Activated CD8-positive, alpha-beta memory T cell treated with anti-CD3 and anti-CD28 coated beads for 48 hours (primary cell): ENCODE measurements at places on chromosomes 16 and 17.

DNA sequence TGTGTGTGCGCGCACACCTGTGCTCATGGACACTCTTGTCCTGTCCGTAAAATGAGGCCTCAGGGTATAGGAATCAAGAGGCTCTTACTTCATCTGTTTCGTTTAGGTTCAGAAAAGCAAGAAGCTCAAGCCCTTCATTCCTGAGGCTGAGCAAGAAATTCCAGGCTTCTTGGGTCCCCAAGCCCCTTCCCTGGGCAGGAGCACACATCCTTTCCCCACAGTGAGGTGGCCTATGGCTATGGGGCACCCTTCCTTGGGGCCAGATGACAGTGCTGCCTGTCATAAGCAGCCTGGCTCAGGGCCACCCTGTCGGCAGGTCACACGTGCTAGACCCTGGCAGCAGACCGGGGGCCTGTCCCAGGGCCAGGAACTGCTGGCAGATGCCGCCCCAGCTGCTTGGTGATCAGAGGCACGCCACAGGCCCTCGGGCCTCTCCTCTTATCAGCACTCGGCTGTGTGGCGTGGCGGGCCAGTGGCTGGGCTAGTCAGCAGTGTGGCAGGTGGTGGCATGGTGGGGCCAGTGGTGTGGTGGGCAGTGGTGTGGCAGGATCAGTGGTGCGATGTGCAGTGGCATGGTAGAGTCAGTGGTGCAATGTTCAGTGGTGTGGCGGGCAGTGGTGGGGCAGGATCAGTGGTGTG lies 50.2 kb downstream of the NKD1 start:
- DNase-seq: no peak

GRCh38 chr17:33870936-33871335 lies 384.1 kb upstream of the CCL2 start:
- no peak for DNase-seq

GRCh38 chr17:15456972-15457722 lies 10.3 kb downstream of the CDRT4 start:
- no peak for DNase-seq

- DNase-seq: no peak
Observed at GRCh38 chr17:57453841-57454425, 197.6 kb downstream of the MSI2 start.

GRCh38 chr16:21161211-21161610 lies 2.7 kb downstream of the LDAF1 start:
- no peak for DNase-seq

GRCh38 chr16:1123525-1124230 lies 27.6 kb upstream of the C1QTNF8 start:
- DNase-seq: no peak

DNA sequence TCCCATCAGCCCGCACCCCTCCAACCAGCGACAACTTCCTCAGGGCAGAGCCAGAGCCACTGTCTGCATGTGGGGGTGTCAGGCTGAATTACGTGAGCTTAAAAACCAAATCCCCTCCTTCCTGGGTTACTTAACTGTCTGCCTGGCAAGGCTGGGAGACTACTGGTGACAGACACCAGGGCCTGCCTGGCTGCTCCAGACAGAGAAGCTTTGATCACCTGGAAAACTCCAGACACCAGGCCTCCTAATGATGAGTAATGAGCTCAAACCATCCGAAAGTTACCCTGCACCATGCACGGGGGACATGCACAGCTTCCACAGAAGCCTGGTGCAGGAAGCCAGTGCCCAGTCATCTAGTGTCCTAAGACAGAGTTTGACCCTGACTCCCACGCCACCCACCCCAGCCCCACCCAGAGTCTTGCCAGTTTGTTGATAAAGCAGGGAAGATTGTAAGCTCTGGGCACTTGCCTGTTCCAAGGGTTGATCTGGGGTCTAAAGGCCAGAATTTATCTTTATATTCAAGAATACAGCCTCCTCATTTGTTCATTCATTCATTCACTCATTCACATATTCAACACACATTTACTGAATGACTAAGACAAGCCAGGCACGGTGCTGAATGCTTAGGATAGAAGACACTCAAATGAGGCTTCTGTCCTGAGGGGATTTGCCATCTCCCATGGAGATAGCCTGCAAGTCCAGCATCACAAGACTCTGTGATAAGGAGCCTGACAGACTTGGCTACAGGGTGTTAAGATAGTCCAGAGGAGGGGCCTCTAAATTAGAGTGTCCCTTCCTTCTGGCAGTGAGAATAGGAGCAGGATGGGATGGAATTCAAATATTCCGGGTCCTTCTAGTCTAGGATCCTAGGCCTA lies 7.2 kb upstream of the CCDC182 start:
- DNase-seq: no peak
